Activated CD8-positive, alpha-beta memory T cell treated with anti-CD3 and anti-CD28 coated beads for 1 hour (primary cell): ENCODE measurements at places on chromosomes 1 and 21.

DNA sequence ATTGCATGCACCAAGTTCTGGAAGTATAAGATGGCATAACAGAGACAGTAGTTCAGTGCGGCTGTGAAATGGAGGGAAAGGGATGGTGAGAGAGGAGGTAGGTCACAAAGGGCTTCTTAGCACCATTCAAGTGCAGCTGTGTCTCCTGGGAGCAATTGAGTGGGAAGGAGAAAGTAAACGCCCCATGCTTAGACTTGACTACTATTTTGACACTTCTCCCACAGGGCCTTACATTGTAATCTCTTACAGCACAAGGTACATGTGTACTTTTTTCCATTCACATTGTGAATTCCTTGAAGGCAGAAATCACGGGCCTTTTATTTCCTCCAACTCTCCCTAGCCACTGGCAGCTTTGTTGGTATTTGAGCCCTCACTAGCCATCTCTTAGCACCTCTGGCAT is 239.6 kb upstream of the FOXD3 start:
- no peak for DNase-seq

- DNase-seq: no peak
Measured at GRCh38 chr21:43627527-43627926, 31.8 kb downstream of the HSF2BP start.

DNA sequence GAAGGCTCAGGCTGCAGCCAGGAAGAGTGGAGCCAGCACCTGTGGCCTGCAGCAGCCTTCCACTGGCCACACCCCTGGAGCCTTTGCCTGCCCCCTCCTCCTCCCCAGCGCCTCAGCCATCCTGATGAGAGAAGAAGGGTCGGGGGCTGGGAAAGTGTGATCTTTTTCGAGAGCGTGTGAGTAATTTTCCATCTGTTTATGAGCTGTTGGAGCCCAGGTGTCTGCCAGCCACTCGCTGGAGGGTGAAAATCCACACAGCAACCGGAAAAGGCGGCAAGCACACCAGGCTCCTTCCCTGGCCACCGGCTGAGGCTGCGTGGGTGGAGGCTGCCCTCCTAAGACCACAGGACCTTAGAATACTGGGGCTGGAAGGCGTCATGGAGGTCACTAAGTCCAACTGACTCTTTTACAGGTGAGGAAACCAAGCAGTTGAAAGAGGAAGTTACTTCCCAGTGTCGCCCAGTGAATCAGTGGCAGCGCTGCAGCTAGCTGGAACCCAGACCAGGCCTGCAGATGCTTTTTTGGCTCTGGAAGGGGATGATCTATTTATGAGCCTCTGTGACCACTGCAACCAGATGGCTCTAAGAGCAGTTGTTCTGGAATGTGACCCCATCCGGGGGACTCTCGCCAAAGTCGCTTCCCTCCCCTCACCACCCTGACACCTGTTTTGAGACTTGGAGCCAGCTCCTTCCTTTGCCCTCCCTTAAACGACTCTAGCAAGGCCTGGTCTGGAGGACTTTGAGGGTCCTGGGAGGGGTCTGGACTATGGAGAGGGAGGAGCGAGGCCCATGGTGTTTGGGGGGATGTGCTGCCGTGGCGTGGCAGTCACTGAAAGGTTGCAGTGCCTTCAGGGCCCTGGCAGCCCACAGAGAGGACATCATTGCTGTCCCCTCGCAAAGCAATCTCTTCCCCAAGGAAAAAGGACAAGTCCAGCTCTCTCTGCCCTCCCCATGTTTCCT is 54.5 kb downstream of the LGR6 start:
- DNase-seq: no peak

DNA sequence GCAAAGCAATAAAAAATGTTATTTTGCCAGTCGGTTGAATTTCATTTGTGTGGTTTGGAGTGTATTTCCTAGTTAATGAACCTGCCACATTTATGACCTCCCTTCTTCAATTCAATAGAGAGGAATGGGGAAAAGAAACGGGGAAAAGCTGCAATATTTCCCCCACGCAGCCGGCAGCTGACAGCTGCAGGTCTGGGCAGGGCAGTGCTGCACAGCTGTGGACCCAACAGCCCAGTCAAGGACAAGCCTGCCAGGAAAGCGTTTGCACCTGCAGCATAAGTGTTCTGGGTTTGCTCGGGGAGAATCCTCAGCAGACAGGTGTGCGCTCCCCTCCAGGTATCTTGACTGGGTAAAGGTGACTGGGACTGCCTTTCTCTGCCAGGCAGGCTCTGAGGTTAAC is 53.4 kb downstream of the FBXO2 start:
- no peak for DNase-seq
